ENCODE measurements at places on chromosomes 2 and 18. TPM values are rescaled to one million over a fixed set of nuclear protein-coding genes. Genes with fewer than 3 reads are reported as not detected.

DNA sequence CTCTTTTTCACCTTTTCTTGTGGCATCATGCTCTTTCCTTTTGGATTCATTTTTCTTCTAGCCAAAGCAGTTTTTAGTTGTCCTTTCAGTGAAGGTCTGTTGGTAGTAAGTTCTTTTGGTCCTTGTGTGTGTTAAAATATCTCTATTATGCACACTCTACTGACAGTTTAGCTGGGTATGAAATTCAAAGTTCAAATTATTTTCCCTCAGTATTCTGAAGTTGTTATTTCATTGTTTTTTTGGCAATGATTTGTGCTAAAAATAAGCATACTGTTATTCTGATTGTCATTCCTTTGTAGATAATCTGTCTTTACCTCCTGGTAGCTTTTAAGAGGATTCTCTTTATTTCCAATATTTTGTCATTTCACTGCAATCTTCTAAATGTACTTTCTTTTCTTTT, 53.1 kb upstream of the COX7A2L start:
- no peaks in the 10 kb centered on the region for H3K4me1 ChIP-seq
- H3K27ac ChIP-seq: no peak overlapping the region
- H3K27me3 ChIP-seq: no peaks in the 10 kb centered on the region
- no peak for DNase-seq
- H3K4me3 ChIP-seq: no peak overlapping the region

- no peaks in the 10 kb centered on the region for H3K36me3 ChIP-seq
- H3K4me3 ChIP-seq: no peak overlapping the region
- no peak overlapping the region for H3K27ac ChIP-seq
- H3K4me1 ChIP-seq: no peaks in the 10 kb centered on the region
Measured at GRCh38 chr18:71998547-71999097, 545.5 kb downstream of the CBLN2 start.

GRCh38 chr2:103788389-103788788, 1026.6 kb downstream of the TMEM182 start:
- H3K27ac ChIP-seq: no peak overlapping the region
- H3K4me1 ChIP-seq: no peaks in the 10 kb centered on the region
- H3K27me3 ChIP-seq: no peaks in the 10 kb centered on the region
- H3K4me3 ChIP-seq: no peak overlapping the region

- peaks cover 6% of the 10 kb centered on the region for H3K4me1 ChIP-seq
- no peak overlapping the region for H3K4me3 ChIP-seq
- no peak for DNase-seq
- H3K27me3 ChIP-seq: no peaks in the 10 kb centered on the region
- H3K27ac ChIP-seq: no peak overlapping the region
- no peaks in the 10 kb centered on the region for H3K36me3 ChIP-seq
Measured at GRCh38 chr2:201887773-201888425, 81.6 kb downstream of the CDK15 start.

- H3K27ac ChIP-seq: no peak overlapping the region
- no peaks in the 10 kb centered on the region for H3K4me1 ChIP-seq
- H3K4me3 ChIP-seq: peak overlapping the region; percentile 59
- DNase-seq: peak; percentile 68
- H3K36me3 ChIP-seq: no peaks in the 10 kb centered on the region
Measured at GRCh38 chr2:96539215-96539920, 2.8 kb downstream of the ARID5A start.

Gene TIA1
- total RNA-seq: 150 TPM

DNA sequence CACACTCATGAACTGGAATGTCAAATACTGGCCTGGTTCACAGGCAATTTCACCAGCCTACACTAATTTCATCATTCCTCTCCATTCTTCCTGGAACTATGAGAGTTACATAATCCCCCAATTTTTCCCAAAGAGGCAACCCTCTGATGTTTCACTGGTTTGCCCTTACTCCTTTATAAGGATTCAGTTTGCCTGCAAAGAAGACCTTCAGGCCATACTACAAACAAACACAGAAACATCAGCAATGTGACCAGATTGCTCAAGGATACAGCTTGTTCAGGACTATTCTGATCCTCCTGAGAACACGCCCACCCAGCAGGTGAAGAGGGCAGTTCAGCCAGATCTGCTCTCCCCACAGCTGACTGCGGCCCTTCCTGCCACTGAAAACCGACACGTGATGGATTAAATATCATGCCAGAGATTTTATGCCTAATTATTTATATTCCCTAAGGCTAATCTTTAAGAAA, 215.5 kb downstream of the ETAA1 start:
- H3K4me1 ChIP-seq: no peaks in the 10 kb centered on the region
- H3K36me3 ChIP-seq: no peaks in the 10 kb centered on the region
- H3K4me3 ChIP-seq: no peak overlapping the region

DNA sequence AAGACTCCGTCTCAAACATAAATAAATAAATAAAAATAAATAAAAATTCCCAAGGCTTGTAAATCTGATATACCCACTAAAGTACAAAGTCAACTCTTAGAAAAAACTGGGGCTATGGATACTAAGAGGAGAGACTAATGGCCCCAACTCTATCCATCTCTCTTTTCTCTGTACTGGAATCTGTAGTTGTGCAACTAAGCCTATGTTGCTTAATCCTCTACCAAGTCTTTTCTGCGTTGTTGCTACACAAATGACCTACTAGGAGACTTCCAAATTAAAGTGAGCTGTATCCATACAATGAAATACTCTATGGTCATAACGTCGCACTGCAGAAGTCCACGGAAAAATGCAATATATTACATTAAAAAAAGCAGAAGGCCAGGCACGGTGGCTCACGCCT, 8.1 kb downstream of the MRPS5 start:
- no peak overlapping the region for H3K4me3 ChIP-seq
- peaks cover 11% of the 10 kb centered on the region for H3K36me3 ChIP-seq
- H3K27ac ChIP-seq: no peak overlapping the region
- H3K27me3 ChIP-seq: no peaks in the 10 kb centered on the region
- DNase-seq: no peak

DNA sequence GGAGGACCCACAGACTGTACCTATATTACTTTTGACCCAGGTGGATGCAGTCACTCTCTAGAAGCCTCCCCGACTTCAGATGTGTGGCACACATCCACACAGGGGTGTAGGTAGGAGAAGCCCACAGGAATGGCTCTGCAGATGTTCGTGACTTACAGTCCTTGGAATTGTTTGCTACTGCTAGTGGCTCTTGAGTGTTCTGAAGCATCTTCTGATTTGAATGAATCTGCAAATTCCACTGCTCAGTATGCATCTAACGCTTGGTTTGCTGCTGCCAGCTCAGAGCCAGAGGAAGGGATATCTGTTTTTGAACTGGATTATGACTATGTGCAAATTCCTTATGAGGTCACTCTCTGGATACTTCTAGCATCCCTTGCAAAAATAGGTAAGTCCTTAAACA, 605 bp downstream of the SLC9A4 start:
- no peaks in the 10 kb centered on the region for H3K27me3 ChIP-seq
- no peaks in the 10 kb centered on the region for H3K4me1 ChIP-seq
- no peaks in the 10 kb centered on the region for H3K36me3 ChIP-seq
- H3K4me3 ChIP-seq: no peak overlapping the region
- H3K27ac ChIP-seq: no peak overlapping the region
- no peak for DNase-seq

DNA sequence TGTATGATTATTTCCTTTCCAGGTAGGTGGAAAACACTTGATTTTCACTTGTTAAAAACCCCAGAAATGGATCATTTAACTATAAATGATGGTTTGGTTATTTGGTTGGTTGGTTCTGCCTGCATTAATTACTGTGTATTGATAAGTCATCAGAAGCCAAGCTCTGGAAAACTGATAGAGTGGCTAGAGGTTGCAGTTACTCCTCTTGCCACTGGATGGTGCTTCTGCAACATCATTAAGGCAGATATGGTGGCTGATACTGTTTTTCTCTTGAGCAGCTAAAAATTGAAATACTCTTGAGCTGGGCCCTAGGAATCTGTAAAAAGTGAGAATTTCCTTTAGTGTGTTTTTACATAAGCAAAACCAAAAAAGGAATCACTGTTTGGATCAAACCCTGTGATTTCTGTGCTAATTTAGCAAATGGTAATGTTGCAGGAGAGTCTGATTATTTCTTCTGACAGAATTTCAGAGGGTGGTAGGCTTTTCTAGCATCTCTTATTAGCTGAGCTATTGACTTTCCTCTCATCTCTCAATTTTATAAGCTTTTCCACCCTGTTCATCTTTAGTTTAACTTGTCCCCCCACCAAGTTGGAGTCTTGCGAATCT, 54.3 kb downstream of the RAB10 start:
- no peak overlapping the region for H3K4me3 ChIP-seq
- H3K27me3 ChIP-seq: no peaks in the 10 kb centered on the region
- no peaks in the 10 kb centered on the region for H3K36me3 ChIP-seq
- no peaks in the 10 kb centered on the region for H3K4me1 ChIP-seq
- no peak overlapping the region for H3K27ac ChIP-seq

GRCh38 chr18:59663096-59663495, 34.1 kb downstream of the CCBE1 start:
- H3K27me3 ChIP-seq: no peaks in the 10 kb centered on the region
- H3K36me3 ChIP-seq: no peaks in the 10 kb centered on the region
- DNase-seq: no peak
- H3K27ac ChIP-seq: no peak overlapping the region
- no peaks in the 10 kb centered on the region for H3K4me1 ChIP-seq

Gene GAD1
- 7.8 TPM for total RNA-seq

GRCh38 chr2:138727956-138728355, 52.2 kb downstream of the NXPH2 start:
- H3K4me1 ChIP-seq: no peaks in the 10 kb centered on the region
- H3K27ac ChIP-seq: no peak overlapping the region
- no peaks in the 10 kb centered on the region for H3K27me3 ChIP-seq
- no peak overlapping the region for H3K4me3 ChIP-seq

Gene CD8B2
- total RNA-seq: 0.09 TPM

Gene KLHL41
- 0.87 TPM for total RNA-seq

Gene LHCGR
- total RNA-seq: 0.42 TPM

DNA sequence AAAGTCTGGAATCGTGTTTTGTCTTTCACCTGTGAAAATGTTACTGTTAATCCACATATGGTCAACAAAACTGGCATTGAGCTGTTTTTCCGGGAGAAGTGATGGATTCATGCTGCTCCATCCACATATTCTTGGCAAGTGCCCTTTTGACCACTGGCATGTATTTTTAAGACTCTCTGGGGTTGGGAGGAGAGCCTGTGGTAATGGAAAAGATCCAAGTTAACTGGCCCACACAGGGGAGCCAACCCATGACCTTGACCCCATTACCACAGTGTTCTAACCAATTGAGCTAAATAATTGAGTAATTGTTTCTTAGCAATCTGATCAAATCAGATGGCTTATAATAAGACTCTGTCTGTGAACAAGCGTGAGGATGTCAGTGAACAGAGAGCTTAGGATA, 296.2 kb upstream of the NRP2 start:
- no peak for DNase-seq
- H3K27ac ChIP-seq: no peak overlapping the region
- no peak overlapping the region for H3K4me3 ChIP-seq

GRCh38 chr2:105294844-105295481, 34.6 kb downstream of the TGFBRAP1 start:
- no peak for DNase-seq
- H3K36me3 ChIP-seq: peaks cover 3% of the 10 kb centered on the region
- H3K4me1 ChIP-seq: no peaks in the 10 kb centered on the region
- no peaks in the 10 kb centered on the region for H3K27me3 ChIP-seq
- H3K27ac ChIP-seq: no peak overlapping the region

GRCh38 chr2:111100087-111100764, 20.5 kb upstream of the BCL2L11 start:
- no peaks in the 10 kb centered on the region for H3K27me3 ChIP-seq
- H3K4me3 ChIP-seq: no peak overlapping the region
- H3K36me3 ChIP-seq: no peaks in the 10 kb centered on the region
- no peak for DNase-seq
- no peak overlapping the region for H3K27ac ChIP-seq

- H3K27ac ChIP-seq: no peak overlapping the region
- no peaks in the 10 kb centered on the region for H3K36me3 ChIP-seq
- no peaks in the 10 kb centered on the region for H3K27me3 ChIP-seq
- H3K4me3 ChIP-seq: no peak overlapping the region
Measured at GRCh38 chr18:77666613-77667012, 417.0 kb downstream of the GALR1 start.

DNA sequence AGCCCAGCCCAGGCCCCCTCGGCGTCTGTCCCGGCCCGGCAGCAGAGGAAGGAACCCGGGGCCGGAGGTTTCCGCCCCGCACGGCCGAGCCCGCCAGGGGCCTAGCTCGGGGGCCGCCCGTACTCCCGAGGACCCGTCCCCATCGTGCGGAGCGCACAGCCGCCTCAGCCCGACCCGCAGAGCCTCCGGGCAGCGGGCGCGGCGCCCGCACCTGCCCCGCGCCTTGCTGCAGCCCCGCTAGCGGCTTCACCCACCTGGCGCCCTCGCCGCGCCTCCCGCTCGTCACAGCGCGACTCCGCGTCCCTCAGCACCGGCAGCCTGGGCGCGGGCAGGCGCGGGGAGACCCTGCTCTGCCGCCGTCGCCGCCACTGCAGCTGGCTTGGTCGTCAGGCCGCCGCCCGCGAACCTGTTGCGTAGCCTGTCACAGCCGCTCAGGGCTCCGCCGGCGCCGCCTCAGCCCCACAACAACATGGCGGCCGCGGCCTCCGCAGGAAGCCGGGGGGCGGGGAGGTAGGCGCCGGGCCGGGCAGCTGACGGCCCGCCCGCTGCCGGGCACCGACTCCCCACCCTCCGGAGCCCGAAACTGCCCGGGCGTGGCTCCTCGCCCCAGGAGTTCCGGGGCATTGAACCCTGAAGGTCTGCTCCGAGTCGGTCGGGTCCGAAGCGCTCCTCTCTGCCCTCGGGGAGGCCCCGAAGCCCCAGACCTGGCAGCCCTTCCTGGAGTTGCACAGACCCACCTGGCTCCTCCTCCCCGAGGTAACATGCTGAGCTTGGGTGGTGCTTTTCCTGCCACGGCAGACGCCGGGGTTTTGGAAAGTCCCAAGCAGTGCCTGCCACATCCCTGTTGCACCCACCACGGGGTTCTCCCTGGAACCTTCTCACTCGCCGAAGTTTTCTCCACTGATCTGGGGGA, at the start of gene ITSN2:
Gene ITSN2, minus strand, starts transcription at position 487 of the 913 bp plus-strand sequence. CDS start 32,454 bp downstream, outside the sequence.
- no peaks in the 10 kb centered on the region for H3K4me1 ChIP-seq
- H3K4me3 ChIP-seq: peak within 1 kb of the TSS; percentile 93
- no peaks in the 10 kb centered on the region for H3K27me3 ChIP-seq
- no peaks in the 10 kb centered on the region for H3K36me3 ChIP-seq
- peak within 1 kb of the TSS; percentile 49 for H3K27ac ChIP-seq

- H3K36me3 ChIP-seq: no peaks in the 10 kb centered on the region
- H3K27ac ChIP-seq: peak overlapping the region; percentile 84
- H3K4me3 ChIP-seq: no peak overlapping the region
- H3K4me1 ChIP-seq: peaks cover 2% of the 10 kb centered on the region
Measured at GRCh38 chr2:173982918-173983317, 17.7 kb upstream of the SP3 start.

Gene LOXHD1
- 1.0 TPM for total RNA-seq

Gene EFEMP1
- 989 TPM for total RNA-seq

- H3K27me3 ChIP-seq: no peaks in the 10 kb centered on the region
- H3K27ac ChIP-seq: no peak overlapping the region
- no peaks in the 10 kb centered on the region for H3K36me3 ChIP-seq
- H3K4me1 ChIP-seq: no peaks in the 10 kb centered on the region
- no peak overlapping the region for H3K4me3 ChIP-seq
Measured at GRCh38 chr2:234753701-234754100, 198.1 kb upstream of the SH3BP4 start.

GRCh38 chr2:177625744-177626650, 233.4 kb downstream of the AGPS start:
- no peak for DNase-seq
- H3K27me3 ChIP-seq: no peaks in the 10 kb centered on the region
- H3K27ac ChIP-seq: no peak overlapping the region

Measured in aorta (tissue), 5 donors.